AG20443 (cell line): ENCODE measurements at places on chromosomes 2 and 18.

- peak; percentile 18 for DNase-seq
Measured at GRCh38 chr2:102915128-102915527, 153.3 kb downstream of the TMEM182 start.

- peak; percentile 74 for DNase-seq
Measured at GRCh38 chr2:118310681-118311429, 222.6 kb downstream of the INSIG2 start.

DNA sequence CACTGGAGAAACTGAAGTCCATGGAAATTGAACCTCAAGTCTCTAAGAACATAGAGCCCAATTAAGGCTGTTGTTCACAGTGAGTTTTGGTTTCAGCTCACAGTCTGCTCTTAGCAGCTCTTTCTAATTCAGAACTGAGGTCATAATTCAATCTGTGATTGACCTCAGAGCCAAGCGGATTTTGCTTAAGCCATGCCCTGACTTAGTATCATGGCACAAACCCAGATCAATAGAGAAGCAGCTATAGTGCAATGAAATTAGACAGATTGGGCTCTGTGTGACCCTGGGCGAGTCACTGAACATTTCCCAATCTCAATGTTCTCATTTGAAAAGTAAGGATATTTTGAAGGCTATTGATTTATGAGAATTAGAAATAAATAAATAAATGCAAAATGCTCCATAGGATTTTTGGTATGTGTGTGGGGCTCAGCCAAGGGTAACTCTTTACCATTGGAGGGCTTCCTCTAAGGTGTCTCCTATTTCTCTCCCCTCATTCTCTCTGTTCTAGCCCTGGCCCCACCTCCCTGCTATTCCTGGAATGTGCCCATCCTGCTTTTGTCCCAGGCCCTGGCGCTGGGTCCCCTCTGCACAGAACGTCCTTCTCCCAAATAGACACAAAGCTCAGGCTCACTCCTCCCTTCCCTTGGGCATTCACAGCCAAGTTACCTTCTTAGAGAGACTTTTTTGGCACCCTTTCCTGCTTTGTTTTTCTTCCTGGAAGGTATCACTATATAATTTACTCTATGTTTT, 239.6 kb downstream of the LPIN1 start:
- no peak for DNase-seq

DNA sequence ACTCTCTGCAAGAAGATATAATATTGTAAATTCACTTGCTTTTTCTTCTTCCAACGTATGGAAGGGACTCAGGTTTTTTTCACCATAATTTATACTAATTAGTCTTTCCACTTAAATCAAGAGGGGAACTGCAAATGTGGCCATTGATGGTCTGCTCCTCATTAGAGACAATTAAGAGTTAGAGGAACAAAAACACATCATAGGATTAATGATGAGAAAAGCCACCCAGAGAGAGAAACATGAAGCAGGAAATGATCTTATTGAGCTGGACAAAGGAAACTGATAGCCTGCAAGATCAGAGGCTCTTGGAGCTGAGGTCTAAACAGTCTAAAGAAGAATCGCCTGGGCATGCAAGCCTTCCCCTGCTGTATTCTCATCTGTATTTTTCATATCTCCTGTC, 151.2 kb upstream of the NRP2 start:
- no peak for DNase-seq
